ENCODE measurements at places on chromosomes 2 and 18.

GRCh38 chr2:216492597-216493333, 5.9 kb upstream of the RPL37A start:
- DNase-seq = no peak

DNA sequence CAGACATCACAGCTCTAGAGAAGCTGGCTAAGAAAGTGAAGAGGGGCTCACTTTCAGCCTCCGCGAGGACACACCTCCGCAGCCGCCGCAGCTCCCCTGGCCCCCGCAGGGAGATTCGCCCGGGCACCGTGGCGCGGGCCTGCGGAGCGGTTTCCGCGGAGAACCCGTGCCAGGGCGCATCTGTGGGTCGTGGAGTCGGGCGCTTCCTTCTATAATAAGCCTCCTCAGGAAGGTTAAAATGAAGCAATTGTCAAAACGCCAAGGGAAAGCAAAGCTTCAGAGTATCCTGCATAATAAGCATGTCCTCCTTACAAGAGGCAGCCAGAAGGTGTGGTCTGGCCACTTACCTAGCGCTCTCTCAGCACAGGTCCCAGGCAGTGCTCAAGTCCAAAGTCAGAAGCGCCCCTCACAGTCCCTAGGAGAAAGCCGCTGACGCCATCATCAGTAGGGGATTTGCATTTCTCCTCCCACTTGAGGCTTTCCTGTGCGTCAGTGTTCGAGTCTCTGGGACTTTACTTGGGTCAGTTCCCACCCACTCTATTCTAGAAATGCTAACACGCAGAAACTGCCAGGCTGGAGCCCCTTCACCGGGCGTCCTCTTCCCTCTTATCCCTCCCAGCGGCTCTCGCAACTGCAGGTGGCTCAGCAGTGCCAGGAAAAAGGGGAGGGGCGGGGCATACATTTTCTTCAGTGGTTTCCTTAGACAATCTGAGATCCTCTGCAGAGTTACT, at the start of gene STAT4:
Gene STAT4 (minus strand): TSS at position 395 of the 731 bp plus-strand sequence. CDS start 2,791 bp downstream, outside the sequence.
- peak; percentile 28 for DNase-seq

DNA sequence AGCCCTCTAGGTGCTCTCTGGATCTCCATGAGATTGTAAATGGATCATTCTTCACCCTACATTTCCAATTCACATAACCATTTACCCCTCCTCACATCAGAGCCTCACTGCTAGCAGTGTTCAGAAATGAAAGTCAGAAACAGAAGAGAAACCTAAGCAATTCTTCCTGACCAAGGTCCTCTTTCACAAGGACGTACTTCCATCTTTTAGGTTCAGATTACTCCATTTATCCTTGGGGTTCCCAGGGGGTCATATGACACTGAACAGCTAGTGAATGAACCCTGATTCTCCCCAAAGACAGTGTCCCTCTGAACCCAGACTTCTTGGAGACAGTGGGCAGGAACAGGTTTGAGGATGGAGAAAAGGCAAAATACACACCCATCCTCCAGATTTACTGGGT, 12.9 kb upstream of the MARCO start:
- no peak for DNase-seq

DNA sequence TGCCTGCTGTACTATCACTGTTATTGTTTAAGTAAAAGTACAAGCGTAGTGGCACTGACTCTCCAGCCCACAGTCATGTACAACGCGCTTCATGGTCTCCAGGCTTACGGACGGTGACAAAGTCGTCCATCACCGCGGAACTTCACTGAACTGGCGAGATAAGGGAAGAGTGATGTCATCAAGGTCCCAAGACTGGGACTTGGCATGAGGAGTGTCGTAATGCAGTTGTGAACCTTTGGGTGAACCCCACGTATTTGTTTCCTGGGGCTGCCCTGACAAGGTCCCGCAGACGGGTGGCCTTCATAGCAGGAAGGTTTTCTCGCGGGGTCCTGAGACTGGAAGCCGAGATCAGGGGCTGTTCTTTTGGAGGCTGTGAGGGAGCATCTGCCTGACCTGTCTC, 17.3 kb downstream of the NFATC1 start:
- no peak for DNase-seq

GRCh38 chr2:134728163-134728562, 9.4 kb upstream of the TMEM163 start:
- no peak for DNase-seq

GRCh38 chr2:226227341-226227740, 572.3 kb downstream of the IRS1 start:
- no peak for DNase-seq

- DNase-seq = no peak
These were observed 38.8 kb downstream of the NCKAP1 start for GRCh38 chr2:182999348-183000028.

GRCh38 chr18:48597110-48597509, 58.3 kb downstream of the CTIF start:
- no peak for DNase-seq

- DNase-seq = no peak
These were observed 499.8 kb downstream of the IRS1 start for GRCh38 chr2:226299771-226300170.

DNA sequence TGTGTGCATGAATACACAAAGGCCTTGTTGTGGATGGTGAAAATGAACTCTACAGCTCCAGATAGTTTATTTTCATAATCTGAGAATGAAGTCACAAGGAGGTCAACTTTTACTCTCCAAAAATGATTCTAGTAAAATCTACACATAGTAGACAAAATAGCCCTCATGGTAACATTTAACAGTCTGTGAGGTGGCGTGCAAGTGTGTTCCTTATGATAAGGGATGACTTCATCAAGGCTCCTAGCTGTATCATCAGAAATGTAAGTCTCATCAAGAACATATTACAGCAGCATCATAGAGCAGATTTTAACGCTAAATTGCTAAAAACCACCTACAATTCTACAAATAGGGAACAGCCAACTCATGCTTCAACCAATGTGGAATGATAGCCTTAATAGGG, 72.3 kb upstream of the RIOK3 start:
- no peak for DNase-seq

- no peak for DNase-seq
These were observed 77.0 kb upstream of the PTPRM start for GRCh38 chr18:7490104-7490503.

DNA sequence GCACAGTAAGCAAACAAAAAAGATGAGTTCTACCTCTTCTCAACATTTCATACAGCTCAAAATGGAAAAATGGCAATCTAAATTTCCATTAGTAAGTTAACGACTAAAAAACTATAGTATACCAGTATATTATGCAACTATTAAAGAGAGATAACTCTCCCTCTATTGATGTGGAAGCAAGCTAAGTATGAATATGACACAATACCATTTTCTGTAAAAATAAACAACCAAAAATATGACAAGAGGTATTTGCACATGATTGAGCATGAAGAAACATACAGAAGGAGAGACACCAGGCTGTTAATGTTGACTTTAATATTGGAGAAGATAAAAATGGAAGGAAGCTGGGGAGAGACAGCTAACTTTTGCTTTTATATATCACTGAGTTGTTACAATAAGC, 103.5 kb upstream of the ARL5A start:
- no peak for DNase-seq

GRCh38 chr2:136375017-136375901, 257.3 kb upstream of the CXCR4 start:
- DNase-seq = no peak

- DNase-seq = no peak
These were observed 647.5 kb upstream of the SETBP1 start for GRCh38 chr18:44033144-44033701.

- DNase-seq = no peak
These were observed 706 bp upstream of the BCL11A start for GRCh38 chr2:60554074-60554645.

- DNase-seq = no peak
These were observed 1.3 kb downstream of the TAF1B start for GRCh38 chr2:9844576-9844975.

DNA sequence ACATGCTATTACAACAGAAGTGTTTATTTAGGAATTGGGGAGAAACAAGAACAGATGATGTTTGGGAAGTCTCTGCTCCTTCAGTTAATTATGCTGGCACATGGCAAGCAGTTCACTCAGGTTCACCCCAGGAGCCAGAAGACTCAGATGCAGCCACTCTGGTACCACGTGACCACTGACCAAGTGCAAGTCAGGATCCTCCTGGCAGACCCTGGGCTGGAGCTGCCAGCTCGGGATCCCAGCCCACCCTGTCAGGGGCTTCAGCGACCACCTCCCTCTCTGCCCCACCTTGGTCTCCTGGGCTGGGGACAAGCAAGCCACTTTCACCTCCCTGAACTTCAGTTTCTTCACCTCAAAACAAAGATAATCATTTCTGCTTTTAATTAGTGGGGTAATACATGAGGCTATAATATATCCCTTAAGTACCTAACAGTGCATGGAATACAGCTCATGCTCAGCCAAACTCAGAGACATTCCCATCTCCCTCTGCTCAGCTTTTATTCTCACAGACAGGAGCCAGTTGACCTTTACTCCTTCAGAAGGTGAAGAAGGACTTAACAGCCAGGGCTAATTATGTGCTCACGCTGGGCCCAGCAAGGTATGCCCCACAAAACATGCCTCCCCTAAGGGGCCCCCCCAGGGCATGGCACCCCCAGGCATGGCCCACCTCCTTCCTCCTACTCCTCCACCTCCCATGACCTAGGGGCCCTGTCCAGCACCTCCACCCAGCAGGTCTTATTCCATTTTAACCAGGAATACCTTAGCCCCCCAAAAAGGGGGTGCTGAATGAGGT, 11.8 kb downstream of the CRACDL start:
- no peak for DNase-seq

DNA sequence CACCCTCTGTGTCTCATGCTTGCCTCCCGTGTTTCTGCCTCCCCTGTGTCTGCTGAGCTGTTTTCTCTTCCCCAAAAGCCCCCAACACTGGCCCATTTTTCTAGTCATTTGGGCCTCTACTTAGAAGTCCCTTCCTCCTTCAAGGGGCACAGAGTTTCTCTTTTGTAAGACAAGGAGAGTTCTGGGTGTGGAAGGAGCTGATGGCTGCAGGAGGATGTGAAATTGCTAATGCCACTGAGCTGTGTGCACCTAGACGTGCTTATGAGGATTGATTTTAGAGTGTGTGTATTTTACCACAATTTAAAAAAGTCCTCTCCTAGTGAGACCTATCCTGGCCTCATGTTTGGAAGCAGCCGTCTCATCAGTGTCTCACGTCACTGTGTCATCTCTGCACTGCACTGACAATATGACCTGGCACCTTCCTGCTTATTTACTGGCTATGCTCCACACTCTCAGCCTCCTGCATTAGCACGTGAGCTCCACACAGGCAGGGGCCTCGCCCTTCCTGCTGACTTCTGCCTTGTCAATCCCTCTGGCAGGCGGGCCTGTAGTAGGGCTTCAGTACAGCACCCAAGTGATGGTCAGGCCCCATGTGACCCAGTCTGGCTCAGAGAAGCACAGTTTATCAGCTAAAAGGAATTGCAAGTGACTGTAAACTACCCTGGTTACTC, 8.0 kb upstream of the MBP start:
- DNase-seq = no peak

DNA sequence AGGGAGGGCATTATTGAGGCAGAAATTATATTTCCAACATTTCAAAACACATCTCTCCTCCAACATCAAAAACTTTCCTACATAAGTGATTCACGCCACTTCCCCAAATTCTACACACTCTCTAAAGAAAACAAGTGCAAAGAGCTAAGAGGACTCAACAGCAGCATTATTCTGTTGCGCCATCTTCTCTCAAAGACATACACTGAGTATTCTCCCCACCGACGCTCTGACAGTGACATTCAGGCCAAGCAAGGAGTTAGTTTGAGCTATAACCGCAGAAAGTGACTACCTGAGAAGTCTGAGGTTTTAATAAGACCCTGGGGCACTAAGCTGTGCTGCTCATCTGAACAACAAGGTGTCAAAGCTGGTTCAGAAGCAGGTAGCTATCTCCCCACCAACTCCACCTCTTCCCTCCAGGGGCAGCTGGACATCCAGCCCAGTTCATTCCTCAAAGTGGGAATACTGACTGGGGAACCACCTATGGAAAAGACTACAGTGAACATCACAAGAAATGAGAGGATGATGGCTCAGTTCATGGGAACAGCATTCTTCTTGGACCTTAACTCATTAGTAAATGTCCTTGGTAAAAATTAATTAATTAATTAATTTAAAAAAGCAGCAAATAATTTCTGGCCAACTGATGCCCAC, 309.5 kb upstream of the CCDC68 start:
- no peak for DNase-seq

- no peak for DNase-seq
These were observed 136.2 kb upstream of the MGAT5 start for GRCh38 chr2:134117676-134118075.

- no peak for DNase-seq
These were observed 13.2 kb upstream of the LRRFIP1 start for GRCh38 chr2:237614151-237614720.

DNA sequence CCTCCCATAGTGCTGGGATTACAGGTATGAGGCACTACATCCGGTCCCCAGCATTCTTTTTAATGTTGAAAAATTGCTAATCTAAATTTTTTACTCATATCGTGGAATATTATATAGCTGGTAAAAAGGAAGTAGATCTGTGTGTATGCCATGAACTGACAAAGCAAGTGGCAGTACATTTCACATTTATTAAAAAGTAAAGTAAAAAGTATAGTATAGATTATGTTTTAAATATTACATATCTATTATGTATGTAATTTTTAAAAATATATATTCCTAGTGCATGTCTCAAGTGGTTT, 25.1 kb downstream of the PLEKHB2 start:
- no peak for DNase-seq

DNA sequence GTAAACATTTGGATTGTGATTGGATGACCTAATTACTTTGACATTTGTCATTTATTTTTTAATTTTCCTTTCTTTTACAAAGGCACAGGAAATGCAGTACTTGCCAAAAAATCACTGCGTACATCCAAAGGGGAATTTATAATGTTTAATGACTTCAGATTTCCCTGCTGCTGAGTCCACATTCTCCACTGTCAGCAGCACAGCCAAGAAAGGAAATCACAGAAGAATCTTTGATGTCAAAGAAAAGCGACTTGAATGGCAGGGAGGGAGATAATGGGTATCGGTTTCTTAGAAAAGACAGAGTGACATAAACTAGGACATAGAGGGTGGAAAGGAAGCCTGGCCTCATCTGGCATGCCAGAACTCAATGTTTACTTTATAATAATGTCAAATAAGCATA, 41.4 kb upstream of the COPS8 start:
- no peak for DNase-seq

GRCh38 chr18:63972002-63972376, 2.1 kb downstream of the SERPINB8 start:
- no peak for DNase-seq

DNA sequence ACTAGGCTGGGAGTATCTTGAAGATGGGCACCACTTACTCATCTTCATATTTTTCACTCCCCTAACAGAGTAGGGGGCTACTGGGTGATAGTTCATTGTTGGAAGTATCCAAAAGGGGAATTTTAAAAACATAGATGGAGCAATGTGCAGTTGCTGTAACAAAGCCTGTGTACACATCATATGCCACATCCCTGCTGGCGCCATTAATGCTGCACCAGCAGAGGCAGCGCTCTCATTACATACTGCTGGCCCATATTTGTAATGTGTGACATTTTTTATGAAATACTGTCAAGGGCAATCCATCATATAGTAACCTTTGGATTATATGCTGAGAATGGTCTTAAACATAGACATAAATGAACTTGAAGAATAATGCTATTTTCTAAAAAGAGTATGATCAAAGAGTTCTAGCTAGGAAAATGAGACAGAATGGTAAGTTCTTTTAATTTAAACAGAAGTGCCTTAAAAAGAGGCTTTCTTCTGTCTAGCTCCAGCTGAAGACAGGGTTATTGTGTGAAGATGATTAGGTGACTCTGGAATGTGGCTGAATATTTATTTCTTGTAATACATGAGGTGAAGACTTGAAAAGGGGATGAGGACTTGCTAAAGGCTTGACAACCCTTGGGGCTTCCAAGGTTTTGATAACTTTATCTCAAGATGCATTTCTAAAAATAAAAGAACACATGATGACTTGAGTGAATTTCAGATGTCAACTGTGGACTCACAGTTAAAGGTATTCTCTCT, 2.4 kb upstream of the TMEM178A start:
- no peak for DNase-seq

Data from activated gamma-delta T cell (primary cell).